ENCODE measurements at places on chromosomes 1 and 21.

DNA sequence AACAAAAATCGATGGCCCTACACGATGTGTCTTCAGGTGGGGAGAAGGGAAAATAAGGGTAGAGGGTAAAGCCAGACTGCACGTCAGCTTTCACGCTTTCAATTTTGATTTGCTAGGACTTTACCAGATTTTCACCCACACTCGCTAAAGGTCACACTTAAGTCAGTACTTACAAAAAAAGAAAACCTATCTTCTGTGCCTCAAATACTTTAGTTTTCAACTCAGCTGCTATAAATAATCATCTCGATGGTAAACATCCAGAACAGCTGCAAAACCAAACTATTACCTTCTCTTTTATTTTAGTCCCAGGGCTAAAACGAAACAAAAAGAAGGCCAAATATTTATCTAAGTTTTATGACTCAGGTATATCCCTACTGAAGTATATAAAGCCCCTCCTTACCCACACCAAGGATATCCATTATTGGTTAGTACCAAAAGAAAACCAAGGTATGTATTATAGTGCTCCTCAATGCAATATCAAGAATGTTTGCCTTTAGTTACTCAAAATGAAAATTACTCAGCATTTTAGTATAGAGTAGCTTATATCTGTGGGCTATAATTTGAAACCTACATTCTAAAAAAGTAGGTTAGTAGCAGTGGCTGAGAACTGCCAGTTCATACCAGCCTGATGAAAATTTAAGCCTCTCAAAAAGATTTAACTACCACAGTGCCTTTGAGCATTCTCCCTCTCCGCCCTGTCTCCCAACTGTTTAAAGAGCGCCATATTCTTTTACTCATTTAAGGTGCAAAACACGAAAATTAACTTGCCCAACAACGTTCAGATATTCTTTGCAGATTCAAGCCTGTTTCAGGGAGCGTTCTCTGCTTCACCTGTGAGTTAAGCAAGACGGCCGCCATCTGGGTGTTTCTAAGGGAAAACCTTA, 1.5 kb downstream of the CSDE1 start:
- H3K36me3 ChIP-seq, result 0 out of 2 replicates have a peak, but pooled peaks cover 4% of the 10 kb centered on the region
- H3K27me3 ChIP-seq, result no peaks in the 10 kb centered on the region
- no peak for DNase-seq
- H3K4me3 ChIP-seq, result peak overlapping the region; percentile 72
- peaks cover 49% of the 10 kb centered on the region for H3K4me1 ChIP-seq

DNA sequence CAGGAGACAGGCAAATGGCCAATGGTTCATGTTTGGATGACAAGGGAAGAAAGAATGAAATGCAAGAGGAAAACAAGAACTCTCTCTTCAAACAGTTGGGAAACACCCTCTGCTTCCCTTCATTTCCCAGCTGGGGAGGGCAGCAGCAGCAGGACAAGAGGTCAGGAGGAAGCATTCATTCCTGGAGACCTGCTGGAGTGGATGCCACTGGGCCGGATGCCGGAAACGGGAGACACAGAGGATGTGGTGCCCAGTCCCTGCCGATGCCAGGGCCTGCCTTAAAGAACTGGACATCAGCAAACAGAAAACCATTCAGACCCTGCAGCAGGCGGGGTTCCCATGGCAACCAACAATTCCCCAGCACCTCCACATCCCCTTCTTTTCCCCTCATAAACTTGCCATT, 102.3 kb upstream of the ZNF648 start:
- no peak overlapping the region for H3K4me3 ChIP-seq
- no peaks in the 10 kb centered on the region for H3K4me1 ChIP-seq
- H3K27me3 ChIP-seq, result no peaks in the 10 kb centered on the region
- H3K36me3 ChIP-seq, result no peaks in the 10 kb centered on the region
- no peak for DNase-seq

- H3K36me3 ChIP-seq, result no peaks in the 10 kb centered on the region
- no peak overlapping the region for H3K27ac ChIP-seq
- no peaks in the 10 kb centered on the region for H3K27me3 ChIP-seq
- H3K4me3 ChIP-seq, result no peak overlapping the region
- DNase-seq, result no peak
These were observed 79.3 kb downstream of the RPS6KA1 start for GRCh38 chr1:26608895-26609294.

GRCh38 chr1:230679192-230679591, 34.7 kb downstream of the AGT start:
- H3K4me1 ChIP-seq, result no peaks in the 10 kb centered on the region
- H3K36me3 ChIP-seq, result peaks cover 28% of the 10 kb centered on the region
- no peak overlapping the region for H3K4me3 ChIP-seq
- DNase-seq, result no peak
- no peak overlapping the region for H3K27ac ChIP-seq

GRCh38 chr1:116087628-116088027, 23.6 kb upstream of the MAB21L3 start:
- H3K4me1 ChIP-seq, result no peaks in the 10 kb centered on the region
- no peaks in the 10 kb centered on the region for H3K27me3 ChIP-seq
- no peaks in the 10 kb centered on the region for H3K36me3 ChIP-seq
- no peak overlapping the region for H3K4me3 ChIP-seq
- DNase-seq, result no peak
